Cerebellar nuclear complex (tissue), 1 donor: ENCODE measurements at places on chromosomes 12 and 14.
A peak's percentile ranks its signal among the peaks of the same experiment; 100 is the strongest.

DNA sequence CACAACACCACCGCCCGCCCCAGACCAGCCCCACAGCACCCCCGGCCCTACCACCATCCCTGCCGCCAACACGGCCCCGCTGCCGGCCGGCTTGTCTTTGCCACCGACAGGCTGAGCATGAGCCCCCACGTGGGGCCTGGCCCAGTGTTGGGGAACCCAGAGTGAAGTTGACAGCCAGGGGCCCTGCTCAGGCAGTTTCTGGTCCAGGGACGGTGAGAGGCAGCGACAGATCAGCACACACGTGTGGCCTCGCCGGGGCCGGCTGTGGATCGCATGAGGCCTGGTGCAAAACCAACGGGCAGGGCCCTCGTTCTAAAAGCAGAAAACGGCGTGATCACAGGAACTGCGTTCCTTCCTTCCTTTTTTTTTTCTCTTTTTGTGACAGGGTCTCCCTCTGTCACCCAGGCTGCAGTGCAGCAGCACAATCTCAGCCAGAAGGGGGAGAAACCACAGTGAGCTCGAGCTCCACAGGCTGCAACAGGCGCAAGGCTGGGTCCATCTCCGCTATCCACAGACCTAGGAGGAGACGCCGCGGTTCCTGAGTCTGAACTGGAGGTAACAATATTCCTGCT lies 50.5 kb upstream of the FBRSL1 start:
- no peak for DNase-seq

- no peak for DNase-seq
These were observed 169.2 kb downstream of the TMTC2 start for GRCh38 chr12:82855872-82856271.

DNA sequence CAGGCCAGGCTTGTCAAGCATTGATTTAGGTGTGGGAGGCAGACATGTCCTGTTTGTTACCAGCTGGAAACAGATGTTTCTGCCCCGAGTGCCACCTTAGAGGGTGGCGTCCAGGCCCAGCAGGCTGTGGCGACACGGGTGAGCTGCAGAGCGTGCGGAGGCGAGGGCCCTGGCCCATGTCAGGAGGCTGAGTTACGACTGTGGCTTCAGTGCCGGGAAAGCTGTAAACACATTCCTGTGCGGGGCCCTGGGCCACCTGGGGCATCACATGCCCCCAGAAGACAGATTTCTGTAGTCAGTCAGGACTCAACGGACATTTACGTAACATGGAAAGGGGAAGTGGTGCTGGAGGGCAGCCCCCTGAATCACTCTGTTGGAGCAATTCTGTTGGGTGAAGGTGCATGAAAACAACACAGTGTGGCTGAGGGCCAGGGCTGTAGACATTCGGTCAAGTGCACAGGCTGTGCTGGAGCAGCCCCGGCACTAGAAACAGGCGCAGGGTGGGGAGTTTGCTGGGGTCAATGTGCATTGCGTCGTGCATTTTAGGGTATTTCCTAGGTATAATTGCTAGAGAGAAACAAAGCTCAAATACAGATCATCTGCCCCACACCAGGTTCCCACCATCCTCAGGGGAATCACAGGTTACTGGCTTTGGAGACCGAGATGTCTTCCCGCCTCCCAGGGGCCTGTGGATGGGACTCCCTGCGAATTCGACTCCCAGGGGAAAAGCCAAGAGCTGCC lies 291.8 kb downstream of the TMEM121 start:
- DNase-seq = no peak

- DNase-seq = no peak
These were observed 422.6 kb downstream of the ATP23 start for GRCh38 chr12:58363971-58364370.

DNA sequence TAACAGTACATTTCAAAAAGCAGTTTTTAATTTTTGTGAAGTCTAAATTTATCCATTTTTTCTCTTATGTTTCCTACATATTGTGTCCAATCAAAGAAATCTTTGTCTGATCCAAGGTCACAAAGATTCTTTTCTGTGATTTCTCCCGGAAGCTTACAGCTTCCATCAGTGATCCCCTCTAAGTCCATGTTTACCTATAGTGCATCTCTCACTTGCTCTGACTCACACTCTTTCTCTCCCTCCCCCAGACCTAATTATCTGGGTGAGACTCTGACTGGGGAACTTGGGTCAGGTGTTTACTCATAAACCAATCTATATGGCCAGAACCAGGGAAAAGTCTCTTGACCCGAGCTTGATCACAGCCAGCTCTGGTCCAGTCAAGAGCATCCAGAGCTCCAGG lies 224.4 kb downstream of the SPTSSA start:
- DNase-seq = no peak

DNA sequence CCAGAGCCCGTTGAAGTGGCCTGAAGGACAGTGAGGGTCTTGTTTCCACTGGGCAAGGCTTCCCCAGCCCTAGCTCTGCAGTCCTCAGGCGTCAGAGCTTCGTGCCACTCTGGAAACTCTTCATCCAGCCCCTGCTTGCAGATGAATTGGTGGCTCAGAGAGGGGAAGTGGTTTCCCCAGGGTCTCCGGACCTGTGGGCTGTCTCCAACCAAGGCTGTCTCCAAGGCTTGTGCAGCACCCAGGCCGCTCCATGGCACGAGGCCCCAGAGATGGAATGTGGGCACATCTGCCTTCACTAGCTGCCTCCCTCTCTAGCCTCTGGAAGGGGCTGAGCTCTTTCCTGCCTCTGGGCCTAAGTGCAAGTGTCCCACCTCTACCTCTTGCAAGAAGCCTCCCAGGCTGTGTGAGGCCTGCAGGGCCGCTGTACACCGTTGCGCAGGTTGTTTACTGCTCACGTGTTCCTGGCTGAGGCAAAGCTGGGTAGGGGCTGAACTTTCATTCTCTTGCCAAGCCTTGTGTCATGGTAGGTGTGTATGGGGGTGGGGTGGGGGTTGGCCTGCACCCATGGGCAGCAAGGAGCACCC lies 11.1 kb downstream of the RIN3 start:
- DNase-seq = no peak

GRCh38 chr14:101986953-101987352 lies 22.6 kb downstream of the DYNC1H1 start:
- no peak for DNase-seq

DNA sequence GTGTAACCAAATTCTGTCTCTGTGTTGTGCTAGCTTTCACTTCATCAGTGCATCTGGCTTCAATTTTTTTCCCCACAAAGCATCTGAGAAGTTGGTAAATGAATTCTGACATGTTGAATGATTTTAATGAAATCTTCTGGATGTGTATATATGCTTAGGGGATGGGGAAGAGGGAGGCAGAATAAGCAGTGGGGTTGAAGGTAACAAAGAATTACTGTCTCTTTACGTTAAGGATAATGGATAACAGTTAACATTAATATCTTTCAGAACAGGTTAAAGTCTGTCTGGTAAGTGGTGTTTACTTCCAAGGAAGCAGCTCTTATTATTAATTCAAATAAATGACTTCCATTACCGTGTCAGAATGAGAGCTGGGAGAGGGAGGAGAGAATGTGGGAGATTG lies 261.7 kb downstream of the ERC1 start:
- no peak for DNase-seq

GRCh38 chr14:69901113-69901951 lies 22.1 kb downstream of the SMOC1 start:
- no peak for DNase-seq

DNA sequence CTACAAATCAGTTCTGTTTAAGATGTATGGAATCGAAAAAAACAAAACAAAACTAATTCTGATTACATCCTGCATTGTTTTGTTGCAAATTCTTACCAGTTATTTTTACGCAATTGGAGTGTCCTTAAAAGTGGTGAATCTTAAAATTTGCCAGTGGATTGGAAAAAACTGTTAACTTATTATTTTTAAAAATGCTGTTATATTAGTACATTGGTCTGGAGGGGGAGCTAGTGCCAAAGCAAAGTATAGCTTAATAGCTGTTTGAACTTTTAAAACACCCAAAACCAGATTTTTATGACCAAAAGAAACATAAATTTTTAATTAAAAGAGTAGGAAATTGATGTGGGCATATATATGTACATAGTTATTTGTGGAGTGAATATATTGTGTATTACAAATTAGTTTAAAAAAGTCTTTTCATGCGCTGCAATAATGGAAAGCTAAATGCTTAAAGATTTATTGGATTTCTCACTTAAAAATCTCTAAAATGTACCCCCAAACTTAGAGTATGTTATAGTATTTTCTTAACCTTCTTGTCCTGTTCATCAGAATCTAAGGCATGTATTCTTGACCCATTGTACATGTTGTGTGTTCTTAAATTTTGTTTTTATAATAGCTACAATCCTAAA lies 2.5 kb downstream of the FUT8 start:
- peak; percentile 4 for DNase-seq

DNA sequence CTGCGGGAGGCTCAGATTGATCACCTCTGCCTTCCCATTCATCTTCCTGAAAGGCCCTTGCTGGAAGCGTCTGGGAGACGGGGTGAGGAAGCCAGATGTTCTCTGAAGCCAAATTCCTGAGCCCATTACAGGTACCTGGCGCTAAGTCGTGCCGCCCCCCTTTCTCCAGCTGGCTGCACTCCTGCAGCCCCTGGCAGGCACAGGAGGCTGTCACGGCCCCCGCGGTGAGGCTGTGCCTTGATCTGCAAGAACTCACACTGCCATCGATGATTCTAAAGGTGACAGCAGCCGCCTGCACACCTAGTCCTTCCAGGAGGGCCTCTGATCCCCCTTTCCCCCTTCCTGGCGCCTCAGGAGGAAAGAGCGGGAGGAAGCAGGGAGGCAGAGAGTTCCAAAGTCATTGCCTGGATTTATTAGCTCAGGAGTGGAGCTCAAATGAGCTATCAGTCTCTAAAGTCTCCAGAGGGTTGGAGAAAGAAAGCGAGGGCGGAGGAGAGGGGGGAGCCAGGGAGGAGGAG lies 106.9 kb downstream of the RFLNA start:
- DNase-seq = no peak

DNA sequence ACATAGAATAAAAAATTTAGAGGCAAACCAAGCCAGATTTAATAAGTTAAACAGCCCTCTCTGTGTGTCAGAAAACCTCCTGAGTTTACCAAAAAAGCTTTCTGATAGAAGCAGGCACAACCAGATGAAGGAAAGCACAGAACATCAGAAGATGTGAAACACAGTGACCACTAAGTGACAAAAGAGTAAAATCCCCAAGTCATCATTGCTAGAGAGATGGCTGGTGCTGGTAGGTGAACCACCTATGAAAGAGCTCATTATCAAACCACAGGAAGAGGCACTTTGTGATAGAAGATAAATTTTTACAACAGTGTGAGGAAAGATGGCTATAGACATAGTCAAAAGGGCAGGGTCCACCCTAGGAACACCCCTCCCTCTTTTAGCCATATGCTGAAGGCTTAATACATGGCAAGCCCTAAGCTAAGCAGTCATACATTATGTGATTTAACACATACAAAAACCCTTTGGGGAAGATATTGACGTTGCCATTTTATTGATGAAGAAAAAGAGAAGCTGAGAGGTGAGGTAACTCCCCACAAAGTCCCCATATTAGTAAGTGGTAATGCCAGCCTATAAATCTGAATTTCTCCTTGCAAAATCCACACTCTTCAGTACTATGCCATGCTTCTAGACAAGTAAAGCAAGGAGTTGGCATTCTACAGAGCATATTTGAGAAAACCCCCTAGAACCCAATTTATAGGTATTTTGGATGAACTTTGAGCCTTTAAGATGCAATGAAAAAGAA lies 449.9 kb downstream of the LRIG3 start:
- no peak for DNase-seq

GRCh38 chr12:106917503-106917902 lies 38.2 kb upstream of the TMEM263 start:
- DNase-seq = no peak

- no peak for DNase-seq
These were observed 49.0 kb downstream of the KCTD10 start for GRCh38 chr12:109428037-109428629.

GRCh38 chr14:45073231-45073879 lies 10.6 kb upstream of the PRPF39 start:
- no peak for DNase-seq

DNA sequence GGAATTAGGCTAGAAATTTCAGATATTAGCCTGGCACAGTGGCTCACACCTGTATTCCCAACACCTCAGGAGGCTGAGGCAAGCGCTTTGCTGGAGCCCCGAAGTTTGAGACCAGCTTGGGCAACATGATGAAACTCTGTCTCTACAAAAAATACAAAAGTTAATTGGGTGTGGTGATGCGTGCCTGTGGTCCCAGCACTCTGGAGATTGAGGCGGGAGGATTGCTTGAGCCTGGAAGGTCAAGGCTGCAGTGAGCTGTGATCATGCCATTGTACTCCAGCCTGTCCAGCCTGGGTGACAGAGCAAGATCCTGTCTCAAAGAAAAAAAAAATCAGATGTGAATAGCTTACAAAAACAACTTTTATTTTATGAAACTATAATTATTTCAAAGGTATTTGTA lies 15.1 kb downstream of the FRMD6 start:
- DNase-seq = no peak

DNA sequence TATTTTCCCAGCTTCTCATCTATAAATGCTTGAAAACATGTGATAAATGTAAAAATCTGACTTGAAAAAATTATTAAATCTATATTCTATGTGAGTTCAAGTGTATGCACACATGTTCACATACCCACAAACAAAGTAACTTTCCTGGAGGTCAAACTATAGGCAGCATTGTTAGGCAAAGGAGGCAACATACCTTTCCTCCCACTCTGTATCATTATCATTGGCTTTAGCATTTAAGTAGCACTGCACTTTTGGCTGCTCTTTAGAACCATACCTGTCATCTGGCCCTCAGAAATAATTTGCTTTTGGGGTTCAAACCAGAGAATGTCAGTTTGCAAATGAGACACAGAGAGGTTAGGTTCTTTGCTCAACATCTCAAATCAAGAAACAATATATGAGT lies 102.4 kb upstream of the CCDC196 start:
- DNase-seq = no peak

- DNase-seq = no peak
These were observed 5.6 kb upstream of the ASCL1 start for GRCh38 chr12:102951841-102952240.

DNA sequence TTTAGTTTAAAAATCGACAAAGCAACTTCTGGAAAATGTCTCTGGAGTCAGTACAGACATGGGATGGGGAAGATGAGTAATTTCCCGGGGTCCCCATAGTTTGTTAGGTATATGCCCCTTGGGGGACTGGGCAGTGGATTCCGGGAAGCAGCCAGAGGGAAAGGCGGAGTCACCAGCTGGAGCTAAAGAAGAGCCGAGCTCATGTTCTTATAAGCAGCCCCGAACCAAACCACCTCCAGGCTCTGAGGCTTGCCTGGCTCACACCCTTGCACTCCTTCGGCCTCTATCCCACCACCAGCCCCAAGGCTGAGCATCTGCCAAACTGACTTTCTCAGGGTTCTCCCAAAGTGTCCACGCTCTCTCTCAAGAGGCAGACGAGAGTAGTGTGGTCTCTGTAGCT lies 117.8 kb downstream of the PAH start:
- DNase-seq = no peak

- no peak for DNase-seq
These were observed 164.4 kb upstream of the HIF1A start for GRCh38 chr14:61530896-61531295.

GRCh38 chr12:21683115-21683514 lies 25.5 kb upstream of the LDHB start:
- no peak for DNase-seq
